ENCODE measurements at places on chromosomes 11 and 22. TPM values are rescaled to one million over a fixed set of nuclear protein-coding genes. Genes with fewer than 3 reads are reported as not detected.

BRMS1 gene
- total RNA-seq, result 31.1 TPM

DNA sequence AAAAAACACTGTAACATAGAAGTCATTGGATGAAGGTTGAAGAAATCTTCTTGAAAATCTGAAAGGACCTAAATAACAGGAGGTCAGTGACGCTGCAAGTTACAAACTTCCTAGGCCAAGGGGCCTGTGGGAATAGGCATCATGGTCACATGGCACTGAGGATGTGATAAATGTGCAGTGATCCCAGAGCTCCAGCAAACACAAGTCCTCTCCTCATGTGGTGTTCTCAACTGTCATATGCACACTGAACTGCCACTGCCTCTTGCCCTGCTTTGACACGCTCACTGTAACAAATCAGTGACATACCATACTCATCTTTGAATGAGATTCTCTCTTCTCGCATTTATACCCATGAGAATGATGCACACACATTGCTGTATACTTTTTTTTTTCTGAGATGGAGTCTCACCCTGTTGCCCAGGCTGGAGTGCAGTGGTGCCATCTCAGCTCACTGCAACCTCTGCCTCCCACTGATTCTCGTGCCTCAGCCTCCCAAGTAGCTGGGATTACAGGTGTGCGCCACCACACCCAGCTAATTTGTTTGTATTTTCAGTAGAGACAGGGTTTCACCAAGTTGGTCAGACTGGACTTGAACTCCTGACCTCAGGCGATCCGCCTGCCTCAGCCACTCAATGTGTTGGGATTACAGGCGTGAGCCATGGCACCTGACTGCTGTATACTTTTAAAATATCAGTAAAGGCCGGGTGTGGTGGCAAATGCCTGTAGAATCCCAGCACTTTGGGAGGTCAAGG is 65.1 kb upstream of the YPEL1 start:
- DNase-seq, result no peak

SHISA8 gene
- not detected for total RNA-seq

GRCh38 chr11:6755303-6755952 is 16.3 kb downstream of the OR2AG2 start:
- DNase-seq, result peak; percentile 43

DNA sequence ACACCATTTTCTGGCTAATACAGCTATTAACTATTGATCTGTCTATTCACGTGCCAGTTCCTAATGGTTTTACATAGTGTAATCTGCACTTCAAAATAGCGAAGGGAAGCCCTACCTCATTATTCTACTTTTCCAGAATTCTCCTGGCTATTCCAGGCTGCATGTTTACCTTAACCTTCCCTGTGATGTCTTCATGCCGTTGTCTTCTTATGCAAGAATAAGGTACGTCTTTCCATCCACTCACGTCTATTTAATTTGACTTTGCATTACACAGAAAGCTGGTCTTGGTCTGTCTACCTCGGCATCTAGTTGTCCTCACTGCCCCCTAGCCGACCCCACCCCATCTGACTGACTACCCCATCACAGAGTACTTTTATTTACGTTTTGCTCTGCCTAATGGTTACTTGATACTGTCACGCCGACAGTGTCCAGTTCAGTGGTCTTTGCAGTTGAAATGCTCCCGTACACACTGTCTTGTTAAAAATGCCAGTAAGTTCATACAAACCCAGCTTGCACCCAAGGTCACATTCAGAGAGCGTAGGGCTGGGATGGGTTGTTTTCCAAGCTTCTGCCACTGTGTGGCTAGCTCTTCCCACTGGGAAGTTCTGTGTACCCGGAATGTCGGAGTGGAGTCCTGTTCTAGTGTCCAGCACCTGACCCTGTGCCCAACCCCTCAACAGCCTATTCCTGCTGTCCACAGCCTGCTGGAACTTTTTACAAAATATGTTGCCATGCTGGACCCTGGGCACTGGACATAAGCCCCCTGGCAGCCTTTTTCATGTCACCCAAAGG is 15.0 kb downstream of the NEAT1 start:
- DNase-seq, result no peak

KLHL35 gene
- total RNA-seq, result 0.67 TPM

DNA sequence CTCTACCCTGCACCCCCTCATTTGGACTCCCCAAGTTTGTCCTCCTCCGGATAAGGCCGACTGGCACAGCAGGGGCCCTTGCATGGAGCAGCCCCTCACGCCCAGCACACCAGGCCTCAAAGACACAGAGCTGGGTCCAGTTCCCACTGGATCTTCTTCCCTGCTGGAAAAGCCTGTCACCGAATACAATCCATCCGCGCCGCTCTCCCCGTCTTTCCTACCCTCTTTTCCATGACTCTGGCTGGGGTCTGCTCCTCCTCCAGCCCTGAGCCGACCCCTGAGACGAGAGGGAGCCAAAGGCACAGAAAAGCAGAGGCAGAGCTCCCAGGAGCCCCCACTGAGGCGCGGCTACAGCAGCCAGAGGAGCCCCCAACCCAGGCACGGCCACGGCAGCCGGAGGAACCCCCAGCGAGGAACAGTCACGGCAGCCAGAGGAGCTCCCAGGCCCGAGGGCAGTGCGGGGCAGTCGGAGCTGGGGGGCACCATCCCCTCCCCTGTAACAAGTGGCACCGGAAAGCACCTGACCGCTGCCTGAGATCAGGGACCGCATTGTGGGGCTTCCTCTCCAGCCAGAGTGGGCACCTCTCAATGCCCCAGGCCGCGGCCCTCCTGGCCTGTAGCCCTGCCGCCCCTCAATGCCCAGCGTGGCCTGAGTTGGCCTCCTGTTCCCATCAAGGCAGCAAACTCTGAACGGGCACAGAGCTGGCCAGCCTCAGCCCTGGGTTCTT is 12.0 kb downstream of the ALG12 start:
- no peak for DNase-seq

- DNase-seq, result no peak
These were observed 917 bp downstream of the RPS6KA4 start for GRCh38 chr11:64359712-64360445.

GAL gene
- total RNA-seq, result 3.2 TPM

GRCh38 chr11:16977994-16978315 is 36.3 kb downstream of the PLEKHA7 start:
- no peak for DNase-seq

DNA sequence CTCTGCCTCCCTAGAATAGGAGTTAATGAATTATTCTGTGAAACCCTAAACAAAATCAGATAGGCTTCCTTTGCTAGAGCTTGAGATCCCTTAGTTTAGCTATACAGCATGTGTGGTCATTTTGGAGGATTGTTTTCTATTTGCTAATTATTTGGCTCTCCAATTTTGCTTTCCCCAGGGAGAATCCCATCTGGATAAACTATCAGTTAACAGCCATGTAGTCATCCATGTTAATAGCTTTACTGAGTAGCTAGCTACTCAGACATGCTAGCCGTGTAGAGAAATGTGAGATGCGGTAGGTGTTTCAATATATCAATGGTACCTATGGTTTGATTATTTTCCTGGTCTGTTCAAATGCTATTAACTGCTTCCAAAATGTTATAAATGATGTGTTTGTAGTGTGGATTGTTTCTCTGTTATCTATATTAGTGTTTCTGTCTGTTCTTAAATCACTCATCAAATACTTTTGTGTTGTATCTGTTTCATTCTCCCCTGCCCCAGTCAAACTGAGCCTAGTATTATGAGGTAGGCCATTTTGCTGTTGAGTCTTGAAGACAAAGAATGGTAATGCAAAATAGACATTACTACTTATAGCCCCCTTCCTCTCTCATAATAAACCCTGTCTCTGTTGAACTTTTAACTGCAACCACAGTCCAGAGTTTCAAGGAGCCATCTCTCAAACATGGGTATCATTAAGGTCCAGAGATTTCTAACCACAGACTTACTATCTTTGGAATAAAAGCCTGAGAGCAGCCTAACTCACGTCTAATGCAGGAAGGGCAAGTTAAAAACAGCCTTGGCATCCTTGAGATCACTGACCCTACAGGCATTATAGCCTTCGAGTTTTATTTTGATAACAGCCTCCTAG is 56.1 kb upstream of the GRAMD1B start:
- no peak for DNase-seq
